Stimulated activated CD8-positive, alpha-beta memory T cell treated with anti-CD3 and anti-CD28 coated beads, Interleukin-4, amount 100 ng/mL, for 24 hours (primary cell): ENCODE measurements at places on chromosomes 7 and 10.

DNA sequence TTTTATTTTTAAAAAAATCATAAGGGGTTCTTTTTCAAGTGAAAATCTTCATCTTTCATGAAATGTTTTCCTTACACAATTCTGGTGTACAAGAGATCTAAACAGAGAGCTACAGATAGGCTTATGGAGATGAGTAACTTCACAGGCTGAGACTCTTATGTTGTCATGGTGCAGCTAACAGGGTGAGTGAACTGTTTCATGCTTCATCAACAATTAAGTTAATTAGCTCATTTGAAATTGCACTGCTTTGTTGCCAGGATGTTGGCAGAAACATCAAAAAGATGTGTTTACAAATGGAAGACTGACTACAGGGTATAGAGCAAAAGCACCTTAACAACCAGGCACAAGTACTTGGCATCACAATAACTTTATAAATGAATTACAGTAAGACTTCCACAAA is 230.8 kb downstream of the FOXP2 start:
- DNase-seq: no peak

- DNase-seq: no peak
These were observed 3.5 kb upstream of the C7orf25 start for GRCh38 chr7:42915356-42915755.

DNA sequence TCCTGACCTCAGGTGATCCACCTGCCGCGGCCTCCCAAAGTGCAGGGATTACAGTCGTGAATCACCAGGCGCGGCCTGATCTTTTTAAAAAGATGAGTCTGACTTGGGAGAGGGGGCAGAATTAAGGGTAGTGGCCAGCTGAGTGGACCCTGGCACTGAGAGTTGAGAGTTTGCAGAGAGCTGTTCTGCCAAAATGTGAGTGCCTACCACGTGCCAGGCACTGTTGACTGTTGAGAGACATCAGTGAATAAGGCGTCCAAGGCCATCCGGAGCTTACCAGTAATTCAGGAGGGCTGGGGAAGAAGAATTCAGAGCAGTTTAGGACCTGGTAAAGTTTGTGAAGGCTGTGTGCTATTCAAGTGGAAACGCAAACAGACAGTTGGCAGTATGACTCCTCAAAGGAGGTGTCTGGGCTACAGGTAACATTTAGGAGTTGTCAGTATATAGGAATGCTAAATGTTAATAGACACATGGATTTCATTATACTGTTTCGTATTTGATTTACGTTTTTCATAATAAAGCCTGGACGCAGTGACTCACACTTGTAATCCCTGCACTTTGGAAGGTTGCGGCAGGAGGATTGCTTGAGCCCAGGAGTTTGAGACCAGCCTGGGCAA is 1.5 kb downstream of the NIPSNAP2 start:
- DNase-seq: no peak

DNA sequence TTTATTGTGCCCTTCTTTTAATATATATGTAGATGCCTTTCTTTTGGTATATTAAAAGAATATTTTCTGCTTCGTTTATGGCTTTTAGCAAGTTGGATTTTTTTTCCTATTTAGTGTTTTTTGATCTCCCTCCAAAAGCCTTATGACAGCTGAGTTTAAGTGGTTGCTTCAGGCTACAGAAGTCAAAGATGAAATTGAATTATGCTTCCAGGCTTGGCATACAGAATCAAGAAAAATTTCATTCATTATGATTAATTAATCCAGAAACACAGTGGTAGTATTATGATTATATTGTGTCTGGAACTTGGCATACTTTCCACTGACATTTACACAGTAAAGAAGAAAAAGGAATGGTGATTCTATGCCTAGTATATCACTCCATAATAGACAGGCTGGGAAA is 63.8 kb upstream of the SEM1 start:
- no peak for DNase-seq

- no peak for DNase-seq
These were observed 287.1 kb upstream of the C7orf33 start for GRCh38 chr7:148303295-148304082.

GRCh38 chr10:35640474-35640873 is 1.6 kb downstream of the FZD8 start:
- DNase-seq: no peak

GRCh38 chr7:23628370-23628769 is 31.2 kb downstream of the CCDC126 start:
- no peak for DNase-seq

DNA sequence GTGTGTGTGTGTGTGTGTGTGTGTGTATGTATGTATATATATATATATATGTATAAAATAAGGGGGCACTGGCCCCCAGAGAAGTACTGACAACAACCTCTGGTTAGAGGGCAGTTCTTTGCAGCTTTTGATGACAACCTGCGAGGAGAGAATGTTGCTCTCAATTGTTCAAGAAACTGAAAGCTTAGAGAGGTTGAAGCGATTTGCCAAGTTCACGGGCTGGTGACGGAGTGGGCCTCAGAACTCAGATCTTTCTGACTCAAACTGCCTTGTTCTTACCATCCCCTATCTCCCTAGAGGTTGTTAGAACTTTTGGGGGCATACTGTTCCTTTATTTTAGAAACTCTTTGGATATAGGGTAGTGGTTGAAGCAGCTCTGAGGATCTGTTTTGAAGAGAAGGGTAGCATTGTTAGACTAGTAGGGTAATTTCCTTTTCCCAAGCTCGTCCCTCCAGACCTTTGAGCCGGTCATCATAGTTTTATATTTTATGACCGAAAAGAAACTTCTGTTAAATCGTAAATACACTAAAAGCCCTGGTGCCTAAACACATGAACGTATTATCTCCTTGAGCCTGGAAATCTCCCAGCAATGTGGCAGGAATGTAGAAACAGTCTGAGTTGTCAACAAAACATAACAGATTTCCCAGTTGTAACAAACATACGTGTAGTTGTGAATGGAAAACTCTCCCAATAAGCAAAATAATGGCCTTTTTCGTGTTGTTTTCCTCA is 541.7 kb upstream of the GALNT17 start:
- no peak for DNase-seq

- DNase-seq: no peak
These were observed 482.5 kb downstream of the SEMA3D start for GRCh38 chr7:84704380-84704779.
